ENCODE measurements at places on chromosomes 2 and 18.

DNA sequence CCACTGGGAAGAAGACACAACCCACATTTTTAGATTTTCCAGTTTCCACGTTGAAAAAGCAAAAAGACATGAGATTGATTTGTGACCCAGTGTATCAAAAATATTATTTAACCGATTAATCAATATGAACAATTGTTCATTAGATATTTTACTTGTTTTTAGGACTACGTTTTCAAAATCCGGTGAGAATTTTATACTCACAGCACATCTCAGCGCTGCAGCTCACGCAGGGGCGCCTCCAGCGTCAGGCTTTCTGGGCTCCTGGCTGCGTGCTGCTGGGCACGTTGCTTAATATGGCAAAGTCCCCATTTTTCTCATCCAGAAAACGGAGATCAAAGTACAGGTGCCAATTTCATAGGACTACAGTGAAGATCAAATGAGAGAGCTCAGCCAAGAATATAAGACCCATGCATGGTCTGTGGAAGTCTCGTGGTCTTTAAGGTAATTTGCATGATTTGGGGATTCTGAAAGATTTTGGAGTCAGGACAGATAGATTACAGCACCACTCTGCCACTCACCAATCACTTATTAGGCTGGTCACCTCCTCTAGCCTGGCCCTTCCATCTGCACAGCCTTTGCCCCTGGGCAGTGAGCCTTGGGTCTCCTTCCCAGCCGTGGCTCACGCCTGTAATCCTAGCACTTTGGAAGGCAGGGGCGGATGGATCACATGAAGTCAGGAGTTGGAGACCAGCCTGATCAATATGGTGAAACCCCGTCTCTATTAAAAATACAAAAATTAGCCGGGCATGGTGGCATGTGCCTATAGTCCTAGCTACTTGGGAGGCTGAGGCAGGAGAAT is 36.2 kb downstream of the PTPN18 start:
- DNase-seq = peak; percentile 54

DNA sequence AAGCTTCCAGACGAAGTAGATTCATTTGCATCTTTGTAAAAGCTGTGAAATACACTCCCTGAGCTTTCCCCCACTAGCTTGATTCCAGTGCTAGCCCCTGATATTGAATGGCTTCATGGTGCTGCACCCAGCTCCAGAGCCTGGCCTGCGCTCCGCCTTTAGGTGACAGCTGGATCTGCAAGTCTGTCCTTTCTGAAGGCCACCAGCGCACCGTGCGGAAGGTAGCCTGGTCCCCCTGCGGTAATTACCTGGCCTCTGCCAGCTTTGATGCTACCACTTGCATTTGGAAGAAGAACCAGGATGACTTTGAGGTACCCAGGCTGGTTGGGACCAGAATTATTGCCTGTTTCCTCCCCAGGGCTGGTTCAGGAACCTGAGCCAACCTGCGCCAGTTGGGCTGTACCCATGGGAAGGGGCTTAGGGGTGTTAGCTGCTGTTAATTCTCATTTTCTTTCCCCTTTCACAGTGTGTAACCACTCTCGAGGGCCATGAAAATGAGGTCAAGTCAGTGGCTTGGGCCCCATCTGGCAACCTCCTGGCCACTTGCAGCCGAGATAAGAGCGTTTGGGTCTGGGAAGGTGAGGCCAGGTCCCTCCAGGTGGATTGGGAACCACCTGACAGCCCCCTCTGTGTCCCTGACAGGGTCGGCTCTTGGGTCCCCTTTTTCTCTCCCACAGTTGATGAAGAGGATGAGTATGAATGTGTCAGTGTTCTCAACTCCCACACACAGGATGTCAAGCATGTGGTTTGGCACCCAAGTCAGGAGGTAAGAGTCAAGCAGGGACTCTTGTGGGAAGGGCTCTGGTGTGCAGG is 1.3 kb downstream of the CIAO1 start:
- DNase-seq = peak; percentile 76

DNA sequence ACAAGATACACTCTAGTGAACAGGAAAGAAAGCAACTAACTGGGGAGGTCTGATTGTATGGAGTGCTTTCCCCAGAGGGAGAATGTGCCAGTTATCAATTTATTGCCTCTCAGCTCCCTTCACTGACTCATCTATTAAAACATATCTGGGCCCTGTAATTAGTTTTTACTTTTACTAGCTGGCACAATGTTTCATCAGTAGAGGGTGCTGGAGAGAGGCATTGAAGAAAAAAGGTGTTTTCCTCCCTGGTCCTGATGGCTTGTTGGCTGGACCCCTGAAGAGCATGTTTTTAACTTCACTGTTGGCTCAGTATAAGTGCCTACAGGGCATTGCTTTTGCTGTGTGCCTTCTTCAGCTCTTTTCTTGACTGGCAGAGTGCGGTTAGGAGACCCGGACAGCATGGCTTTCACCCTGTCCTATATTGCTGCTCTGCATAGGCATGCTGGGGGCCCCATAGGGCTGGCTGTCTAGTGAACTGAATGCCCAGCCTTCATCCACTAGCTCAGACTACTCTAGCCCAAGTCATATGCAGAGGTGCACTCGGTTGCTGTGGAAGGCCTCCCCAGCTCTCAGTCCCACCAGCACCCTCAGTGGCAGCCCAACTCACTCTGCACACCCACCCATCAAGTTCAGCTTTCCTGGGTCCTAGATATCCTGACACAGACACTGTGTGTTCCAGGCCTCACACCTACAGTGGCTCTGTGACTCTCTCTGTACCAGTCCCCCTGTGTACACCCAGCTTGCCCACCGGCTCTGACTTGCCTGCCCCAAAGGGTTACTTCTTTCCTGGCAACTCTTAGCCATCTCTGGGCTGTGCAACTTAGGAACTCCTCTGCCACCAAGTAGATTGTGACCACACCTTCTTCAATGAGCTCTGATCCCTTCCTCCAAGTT is 62.3 kb upstream of the ACYP2 start:
- DNase-seq = peak; percentile 52

- no peak for DNase-seq
Observed at GRCh38 chr18:21864386-21864785, 123.8 kb downstream of the MIB1 start.

- no peak for DNase-seq
Observed at GRCh38 chr2:611519-611918, 65.7 kb downstream of the TMEM18 start.

DNA sequence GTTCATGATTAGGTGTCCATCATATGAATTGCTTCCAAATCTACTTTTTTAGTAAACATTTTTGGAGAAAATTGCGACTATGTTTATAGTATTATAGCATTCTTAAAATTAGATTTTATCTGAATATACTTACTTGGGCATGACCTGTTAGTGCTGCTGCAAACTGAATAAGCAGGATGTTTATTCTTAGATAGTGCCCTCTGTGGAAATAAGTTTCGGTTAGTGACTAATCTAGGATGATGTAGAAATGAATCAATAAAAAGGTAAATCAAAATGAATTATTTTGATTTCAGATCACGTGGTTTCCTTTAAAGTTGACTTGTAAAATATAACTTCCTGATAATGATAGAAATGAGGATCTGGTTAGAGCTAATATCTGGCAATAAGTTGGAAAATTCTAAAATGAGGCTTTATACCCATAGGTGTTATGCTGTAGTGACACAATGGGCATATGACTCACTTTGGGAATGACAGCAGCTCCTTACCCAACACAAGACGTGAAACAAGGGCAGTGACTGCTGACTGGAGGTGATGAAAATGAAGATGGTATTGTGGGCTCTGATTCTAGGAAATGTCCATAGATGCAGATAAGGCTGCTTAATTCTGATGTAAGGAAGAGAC is 165.8 kb upstream of the TCF4 start:
- no peak for DNase-seq

DNA sequence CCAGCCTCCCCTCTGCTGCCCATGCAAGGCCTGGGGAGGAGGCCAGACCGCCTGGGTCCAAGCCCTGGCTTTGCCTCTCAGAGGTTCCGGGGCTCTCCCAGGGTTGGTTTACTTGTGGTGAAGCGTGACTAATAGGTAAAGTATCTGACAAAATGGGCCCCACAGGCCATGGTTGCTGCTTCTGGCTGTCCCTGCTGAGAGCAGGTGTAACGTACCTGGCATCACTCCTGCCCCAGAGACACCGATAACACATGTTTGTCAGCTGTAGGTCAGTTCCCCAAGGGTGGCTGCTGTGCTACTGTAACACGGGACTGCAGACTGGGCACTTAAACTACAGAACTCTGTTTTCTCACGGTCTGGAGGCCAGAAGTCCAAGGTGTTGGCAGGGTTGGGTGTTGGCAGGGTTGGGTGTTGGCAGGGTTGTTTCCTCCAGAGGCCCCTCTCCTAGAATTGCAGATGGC is 34.1 kb downstream of the ODC1 start:
- DNase-seq = no peak

DNA sequence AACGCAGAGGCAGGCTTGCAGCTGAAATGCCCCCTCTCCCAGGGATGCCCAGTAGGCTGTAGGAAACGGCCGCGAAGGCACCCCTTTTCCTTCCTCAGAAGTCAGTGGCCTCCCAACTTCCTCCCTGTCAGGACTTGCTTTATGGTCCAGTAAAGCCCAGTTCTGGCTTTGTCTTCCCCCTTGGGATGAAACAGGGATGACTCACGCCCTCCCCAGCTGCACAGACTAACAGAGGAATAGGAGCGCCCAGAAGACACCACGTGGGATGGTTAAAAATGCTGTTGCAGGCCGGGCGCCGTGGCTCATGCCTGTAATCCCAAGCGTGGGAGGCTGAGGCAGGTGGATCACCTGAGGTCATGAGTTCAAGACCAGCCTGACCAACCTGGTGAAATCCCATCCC is 6.9 kb downstream of the CREG2 start:
- DNase-seq = peak; percentile 74

- no peak for DNase-seq
Observed at GRCh38 chr2:63789338-63790020, 52.2 kb upstream of the UGP2 start.

DNA sequence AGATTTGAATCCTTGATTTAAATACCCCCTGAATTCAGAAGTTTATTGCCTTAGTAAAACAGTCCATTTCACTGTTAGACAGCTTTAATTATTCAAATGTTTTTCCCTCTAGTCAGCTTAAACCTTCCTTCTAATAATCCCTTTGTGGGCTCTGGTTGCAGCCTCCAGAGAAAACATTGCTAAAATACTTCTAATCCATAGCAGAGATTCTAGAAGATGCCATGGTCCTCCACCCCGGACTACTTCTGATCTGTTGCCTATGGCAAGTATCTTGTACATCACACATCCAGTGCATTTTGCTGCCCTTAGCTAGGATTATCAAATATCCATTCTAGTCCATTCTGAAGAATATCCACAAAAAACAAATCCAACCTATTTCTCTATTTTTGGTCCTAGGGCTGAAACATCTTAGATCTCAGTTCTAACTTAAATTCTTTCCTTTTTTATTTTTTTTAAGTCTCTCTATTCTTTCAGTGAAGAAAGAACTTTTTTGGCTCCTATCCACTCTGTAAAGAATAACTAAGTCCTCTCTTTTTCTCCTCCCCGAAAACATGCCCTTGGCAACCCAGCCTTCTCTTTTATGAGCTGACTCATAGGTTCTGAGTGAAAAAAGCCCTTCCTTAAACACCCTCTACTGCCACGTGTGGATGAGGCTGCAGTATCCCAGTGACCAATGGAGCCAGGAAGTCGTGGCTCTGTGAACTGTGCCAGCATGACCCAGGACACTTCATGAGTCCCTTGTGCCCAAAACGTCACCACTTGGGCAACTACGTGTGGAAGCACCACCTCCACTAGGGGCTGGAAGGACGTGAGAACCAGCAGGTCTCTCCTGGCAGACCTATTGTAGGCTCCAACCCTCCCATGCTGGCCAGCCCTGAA is 349.8 kb downstream of the TNS1 start:
- DNase-seq = peak; percentile 63

GRCh38 chr18:11309172-11309571 is 159.8 kb upstream of the PIEZO2 start:
- peak; percentile 22 for DNase-seq

DNA sequence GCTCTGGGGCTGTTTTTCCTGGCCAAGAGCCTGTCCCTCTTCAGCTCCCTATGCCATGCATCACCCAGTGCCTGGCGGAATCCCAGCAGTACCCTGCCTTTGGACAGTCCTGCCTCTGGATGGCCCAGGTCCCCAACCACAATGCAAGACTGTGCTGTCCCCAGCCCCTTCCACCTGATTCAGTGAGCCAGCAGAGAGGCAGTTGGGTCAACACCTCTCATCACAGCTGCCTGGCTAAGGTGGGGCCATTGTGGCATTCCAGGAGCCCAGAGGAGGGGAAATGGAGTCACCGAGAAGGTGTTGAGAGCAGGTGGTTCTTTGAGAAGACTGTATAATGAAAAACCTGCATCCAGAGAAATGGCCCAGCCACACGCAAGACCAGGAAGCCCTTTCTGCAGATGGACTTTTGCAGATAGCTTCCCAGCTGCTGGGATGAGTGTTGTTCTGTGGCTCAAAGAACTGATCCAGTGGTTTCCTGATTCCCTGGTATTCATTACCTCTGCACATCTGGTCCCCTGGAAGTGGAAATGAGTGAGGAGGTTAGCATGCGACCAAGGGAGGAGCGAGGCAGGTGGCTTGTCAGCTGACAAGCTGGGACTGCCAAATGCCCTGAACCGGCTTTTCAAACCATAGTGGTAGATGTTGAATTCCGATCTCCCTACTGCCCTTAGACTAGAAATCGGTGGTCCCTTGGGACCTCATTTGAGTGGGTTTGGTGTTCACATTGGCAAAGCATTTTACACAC is 1.7 kb upstream of the ASPRV1 start:
- no peak for DNase-seq

GRCh38 chr2:199019898-199020507 is 437.7 kb downstream of the SATB2 start:
- DNase-seq = peak; percentile 62

DNA sequence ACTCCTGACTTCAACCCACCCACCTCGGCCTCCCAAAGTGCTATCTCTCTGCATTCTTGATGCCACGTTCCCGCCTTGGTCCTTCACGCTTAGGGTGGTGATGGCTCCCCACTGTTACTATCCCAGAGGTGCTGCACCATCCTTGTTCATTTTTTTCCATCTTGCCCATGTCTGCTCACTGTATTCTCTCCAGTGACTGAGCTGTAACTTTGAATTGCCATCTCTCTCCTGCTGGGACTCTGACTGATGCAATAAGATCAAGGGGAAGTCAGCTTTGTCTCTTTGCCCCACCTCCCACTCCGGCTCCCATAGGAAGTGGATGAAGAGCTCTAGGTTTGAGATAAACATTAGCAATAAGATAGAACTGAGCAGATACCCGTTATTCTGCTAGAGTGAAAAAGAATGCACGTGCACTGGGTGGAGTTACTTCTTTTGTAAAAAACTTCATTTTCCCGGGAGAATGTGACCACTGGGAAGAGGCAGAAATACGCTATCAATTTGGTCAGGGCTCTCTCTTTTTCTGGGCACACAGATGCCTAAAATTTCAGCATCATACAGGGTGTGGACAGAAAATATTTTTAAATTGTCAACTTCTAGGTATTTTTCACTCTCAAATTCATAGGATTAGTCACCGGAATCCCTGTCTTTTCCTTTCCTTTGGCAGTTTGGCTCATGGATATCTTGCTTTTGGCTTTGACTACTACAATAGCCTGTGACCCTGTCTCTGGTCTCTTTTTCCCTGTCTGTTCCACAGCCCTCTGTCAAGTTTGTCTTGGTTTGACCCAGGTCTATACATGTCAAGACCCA is 105.4 kb downstream of the POLR1A start:
- DNase-seq = no peak

DNA sequence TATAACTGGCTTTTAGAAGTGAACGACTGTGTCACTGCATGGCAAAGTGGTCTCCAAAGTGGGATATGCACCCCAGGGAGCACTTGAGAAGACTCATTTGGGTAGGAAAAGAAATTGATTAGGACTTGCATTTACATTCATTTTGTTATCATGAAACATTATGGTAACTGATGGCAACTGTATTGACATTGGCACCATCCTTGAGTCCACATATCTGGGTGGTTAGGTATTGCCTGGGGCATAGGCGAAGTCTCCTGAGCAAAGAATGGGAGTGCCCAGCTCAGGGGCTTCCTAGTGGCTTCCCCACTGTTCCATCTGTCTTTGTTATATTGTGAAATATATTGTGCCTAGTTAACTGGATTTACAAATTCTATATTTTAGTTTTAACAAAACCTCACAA is 29.2 kb downstream of the SPATS2L start:
- DNase-seq = no peak
